ENCODE measurements at places on chromosomes 11 and 22.

- no peak for DNase-seq
These were observed 25.2 kb upstream of the CLDN5 start for GRCh38 chr22:19549428-19549827.

- no peak for DNase-seq
These were observed 8.2 kb downstream of the CDC42EP1 start for GRCh38 chr22:37568448-37569008.

- no peak for DNase-seq
These were observed 49.9 kb downstream of the TRAF6 start for GRCh38 chr11:36460220-36460619.

GRCh38 chr11:66971488-66971887, 3.6 kb upstream of the C11orf86 start:
- DNase-seq: no peak

All from right kidney (tissue), 9 donors.